ENCODE measurements at places on chromosomes 13 and 19.

DNA sequence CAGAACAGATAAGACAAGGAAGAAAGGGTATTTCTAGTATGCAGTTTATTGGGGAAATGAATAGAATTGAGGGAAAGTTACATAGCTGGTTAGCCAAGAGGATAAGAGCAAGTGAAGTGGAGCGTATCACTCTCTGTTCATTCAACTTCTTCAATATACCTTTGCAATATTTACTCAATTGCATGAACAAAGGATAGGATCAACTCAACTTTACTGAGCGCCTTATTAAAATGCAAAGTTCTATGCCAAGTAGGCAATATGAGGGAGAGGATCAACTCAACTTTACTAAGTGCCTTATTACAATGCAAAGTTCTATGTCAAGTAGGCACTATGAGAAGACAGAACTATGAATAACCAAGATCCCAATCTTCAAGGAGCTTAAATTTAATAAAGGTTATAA is 43.9 kb downstream of the ZC3H13 start:
- DNase-seq = no peak

DNA sequence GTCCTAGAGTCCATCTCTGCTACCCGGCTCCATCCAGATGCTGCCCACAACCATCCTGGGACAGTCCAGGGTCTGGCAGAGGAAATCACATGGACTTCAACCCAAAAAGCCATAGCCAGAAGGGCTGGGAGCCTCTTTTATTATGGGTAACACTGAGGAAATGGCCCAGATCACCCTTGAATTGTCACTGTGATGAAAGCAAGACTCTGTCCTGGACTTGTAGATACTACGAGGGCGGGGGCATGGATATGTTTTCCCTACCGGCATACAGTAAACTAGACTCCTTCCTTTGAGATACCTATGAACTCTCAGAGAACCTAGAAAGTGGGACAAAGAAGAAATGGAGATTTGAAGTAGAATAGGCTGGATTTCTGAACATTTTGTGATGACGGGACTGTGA is 110.3 kb downstream of the LACC1 start:
- DNase-seq = no peak

GRCh38 chr13:91185294-91185863 is 162.1 kb upstream of the MIR17HG start:
- peak; percentile 62 for DNase-seq

- no peak for DNase-seq
These were observed 8.0 kb downstream of the GPX4 start for GRCh38 chr19:1111641-1112267.

- DNase-seq = no peak
These were observed 597.8 kb upstream of the SLC10A2 start for GRCh38 chr13:103663996-103664395.

GRCh38 chr13:75489502-75490263 is 7.7 kb upstream of the TBC1D4 start:
- no peak for DNase-seq

- no peak for DNase-seq
These were observed 51.9 kb downstream of the SLAIN1 start for GRCh38 chr13:77749344-77749880.

DNA sequence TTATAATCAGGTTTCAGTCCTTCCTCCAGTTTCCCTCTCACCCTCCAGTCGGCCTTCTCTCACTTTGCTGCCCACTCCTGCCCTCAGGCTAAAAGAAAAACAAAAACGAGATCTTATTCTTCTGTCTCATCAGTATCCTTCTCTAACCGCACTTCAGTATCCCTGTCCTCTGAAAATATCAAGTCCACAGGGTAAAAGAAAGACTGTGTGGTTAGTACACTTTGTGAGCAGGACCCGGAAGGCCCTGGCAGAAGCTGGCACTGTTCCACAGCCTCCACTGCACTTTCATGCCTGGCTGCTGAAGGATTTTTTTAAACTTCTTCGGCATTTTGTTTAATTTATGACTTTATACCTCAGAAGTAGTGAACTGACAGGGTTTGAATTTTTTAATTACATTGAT is 51.8 kb downstream of the TM9SF2 start:
- DNase-seq = no peak

DNA sequence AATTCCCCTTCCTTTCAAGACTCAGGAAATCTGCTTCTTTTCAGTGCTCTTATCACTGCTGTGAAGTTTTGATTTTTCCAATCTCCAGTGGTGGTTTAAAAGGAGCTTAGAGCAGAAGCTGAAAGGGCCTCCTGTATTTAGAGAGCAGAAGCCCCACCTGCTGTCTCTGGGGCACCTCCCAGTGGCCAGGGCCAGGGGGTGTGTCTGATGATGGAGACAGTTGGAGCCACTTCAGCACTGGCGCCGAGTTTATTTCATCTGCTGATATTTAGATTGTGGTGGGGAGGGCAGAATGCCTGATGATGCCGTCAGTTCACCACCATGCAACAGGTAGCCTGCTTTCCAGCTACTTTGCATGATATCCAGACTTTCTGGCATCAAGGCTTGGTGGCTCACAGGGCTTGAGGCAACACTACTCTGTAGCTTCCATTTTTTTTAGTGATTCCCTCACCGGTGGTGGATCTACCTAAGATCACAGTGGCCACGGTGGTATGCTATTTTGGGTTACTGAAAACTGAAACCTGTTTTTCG is 371.9 kb downstream of the KCNRG start:
- peak; percentile 85 for DNase-seq

DNA sequence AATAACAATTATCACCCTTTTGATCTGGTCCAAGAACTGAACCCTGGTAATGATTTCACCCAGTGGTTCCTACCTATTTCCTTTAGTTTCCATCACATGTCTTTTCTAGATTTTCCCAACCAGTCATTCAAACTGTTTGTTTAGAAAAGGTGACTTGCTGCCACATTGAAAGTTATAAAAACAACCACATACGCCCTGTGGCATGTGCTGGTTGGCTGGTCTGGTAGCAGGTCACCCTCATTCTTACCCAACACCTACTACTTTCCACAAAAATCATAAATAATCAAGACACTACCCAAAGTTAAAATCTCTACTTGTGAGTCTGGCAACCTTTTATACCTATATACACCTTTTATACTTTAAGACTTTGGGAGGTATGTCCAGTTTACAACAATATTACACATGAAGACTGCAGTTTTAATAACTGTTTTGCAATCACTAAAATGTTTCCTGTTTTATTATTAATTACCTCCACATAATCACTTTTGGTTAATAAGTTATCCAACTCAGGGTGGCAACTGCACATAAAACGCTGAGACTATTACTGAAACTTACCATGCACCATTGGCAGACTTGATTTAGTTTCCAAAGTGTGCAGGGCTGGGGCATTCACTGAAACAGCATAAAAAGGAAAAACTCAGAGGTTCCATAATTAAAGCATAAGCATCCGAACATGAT is 38.9 kb downstream of the DZIP1 start:
- no peak for DNase-seq

- peak; percentile 21 for DNase-seq
These were observed 270.6 kb downstream of the SLITRK6 start for GRCh38 chr13:85528491-85529217.

DNA sequence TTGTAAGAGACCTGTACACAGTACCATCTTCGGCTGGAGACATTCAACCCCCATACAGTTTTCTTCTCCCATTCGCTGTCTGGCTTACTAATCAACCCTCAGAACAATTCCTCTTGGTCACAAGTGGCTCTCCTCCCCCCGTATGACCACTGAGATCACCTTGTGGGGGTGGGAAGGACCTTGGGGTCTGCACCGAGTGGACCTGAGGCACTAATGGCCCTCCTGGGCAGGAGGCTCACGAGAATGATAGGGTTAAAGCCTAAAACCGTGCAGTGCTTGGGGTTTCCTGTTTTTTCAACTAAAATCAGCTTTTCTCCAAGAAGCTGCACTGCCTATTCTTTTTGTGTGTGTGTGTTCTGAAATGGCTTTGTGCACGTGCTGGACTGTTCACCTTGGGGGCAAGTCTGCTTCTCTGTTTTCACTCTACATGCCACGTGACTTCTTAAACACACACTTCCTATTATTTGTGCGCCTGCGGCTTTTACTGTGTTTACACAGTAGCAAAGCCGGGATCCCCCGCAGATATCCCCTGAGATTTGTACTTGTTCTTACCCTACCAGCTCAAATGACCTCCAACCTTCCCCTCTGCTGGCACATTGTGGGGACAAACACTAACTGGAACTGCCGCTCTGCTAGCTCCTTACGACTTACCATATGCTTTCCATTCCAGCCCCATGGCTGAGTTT is 12.3 kb downstream of the RBM26 start:
- DNase-seq = no peak

DNA sequence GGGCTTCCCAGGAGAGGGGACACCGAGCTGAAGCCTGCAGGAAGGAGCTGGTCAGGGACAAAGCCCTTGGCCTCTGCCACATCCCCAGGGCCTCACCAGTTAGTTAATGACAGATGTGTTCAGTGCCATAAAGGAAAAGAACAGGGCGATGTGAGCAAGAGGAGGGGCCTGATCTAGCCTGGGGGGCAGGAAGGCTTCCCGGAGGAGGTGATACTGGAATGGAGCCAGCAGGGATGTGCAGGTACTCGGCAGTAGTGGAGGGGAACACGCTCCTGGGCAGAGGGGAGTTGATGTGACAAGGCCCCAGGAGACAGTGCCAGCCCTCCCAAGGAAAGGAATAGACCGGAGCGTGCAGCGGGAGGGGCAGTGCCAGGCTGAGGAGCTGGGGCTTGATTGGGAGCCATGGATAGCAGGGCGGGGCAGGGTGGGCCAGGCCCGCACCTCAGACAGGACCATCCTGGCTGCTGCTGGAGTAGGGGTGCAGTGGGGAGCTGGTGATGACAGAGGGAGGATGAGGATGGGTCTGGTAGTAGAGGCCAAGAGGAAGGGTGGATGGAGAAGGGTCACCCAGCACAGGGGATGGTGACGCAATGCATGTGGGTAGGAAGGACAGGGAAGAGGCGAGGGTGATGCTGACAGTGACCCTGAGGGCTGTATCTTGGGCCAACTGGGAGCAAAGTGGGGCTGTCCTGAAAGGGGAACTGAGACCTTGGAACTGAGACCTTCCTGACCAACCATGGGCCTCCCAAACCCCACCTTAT is 4.1 kb downstream of the C19orf33 start:
- DNase-seq = no peak

DNA sequence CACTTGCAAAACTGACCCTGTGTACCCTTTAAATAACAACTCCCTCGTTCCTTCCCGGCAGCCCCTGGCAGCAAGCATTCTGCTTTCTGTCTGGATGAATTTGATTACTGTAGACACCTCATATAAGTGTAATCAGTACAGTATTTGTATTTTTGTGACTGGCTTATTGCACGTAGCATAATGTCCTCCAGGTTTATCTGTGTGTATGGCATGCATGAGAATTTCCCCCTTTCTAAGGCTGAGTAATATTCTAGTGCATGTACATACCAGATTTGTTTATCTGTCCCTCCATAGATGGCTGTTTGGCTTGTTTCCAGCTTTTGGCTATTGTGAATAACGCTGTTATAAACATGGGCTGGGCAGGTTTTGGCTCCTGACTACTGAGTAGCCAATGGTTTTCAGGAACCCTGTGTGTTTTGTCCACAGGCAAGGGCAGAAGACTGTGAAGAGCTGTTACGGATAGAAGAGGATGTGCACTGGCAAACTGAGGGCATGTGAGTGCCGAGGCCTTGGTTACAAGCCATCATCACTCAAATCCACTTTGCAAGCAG is 98.0 kb downstream of the ESD start:
- DNase-seq = no peak

GRCh38 chr13:83879431-83880171 is 2.7 kb downstream of the SLITRK1 start:
- DNase-seq = no peak

GRCh38 chr13:38530492-38530891 is 156.4 kb upstream of the FREM2 start:
- no peak for DNase-seq

GRCh38 chr13:67664502-67664901 is 434.4 kb upstream of the PCDH9 start:
- no peak for DNase-seq

DNA sequence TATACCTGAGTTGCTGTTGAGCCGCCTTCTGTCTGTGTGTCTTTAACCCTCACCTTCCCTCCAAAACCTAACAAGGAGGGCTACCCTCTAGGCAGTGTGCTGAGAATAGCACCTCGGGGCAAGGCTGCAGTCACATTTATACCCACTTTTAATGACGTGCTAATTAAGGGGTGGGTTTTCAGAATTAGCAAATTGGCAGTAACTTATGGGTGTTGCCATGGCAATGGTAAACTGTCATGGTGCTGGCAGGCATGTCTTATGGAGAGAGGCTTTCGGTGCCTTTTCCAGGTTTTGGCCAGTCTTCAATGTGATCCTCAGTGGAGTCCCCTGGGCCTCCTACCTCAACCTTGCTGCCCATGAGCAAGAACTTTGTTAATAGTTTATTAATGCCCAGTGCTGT is 1.2 kb upstream of the PNMA8A start:
- DNase-seq = no peak

- no peak for DNase-seq
These were observed 53.7 kb downstream of the USP12 start for GRCh38 chr13:27117952-27118351.

- DNase-seq = peak; percentile 91
These were observed 62.6 kb downstream of the MLLT1 start for GRCh38 chr19:6216996-6217751.
